ENCODE measurements at places on chromosomes 12 and 14.

DNA sequence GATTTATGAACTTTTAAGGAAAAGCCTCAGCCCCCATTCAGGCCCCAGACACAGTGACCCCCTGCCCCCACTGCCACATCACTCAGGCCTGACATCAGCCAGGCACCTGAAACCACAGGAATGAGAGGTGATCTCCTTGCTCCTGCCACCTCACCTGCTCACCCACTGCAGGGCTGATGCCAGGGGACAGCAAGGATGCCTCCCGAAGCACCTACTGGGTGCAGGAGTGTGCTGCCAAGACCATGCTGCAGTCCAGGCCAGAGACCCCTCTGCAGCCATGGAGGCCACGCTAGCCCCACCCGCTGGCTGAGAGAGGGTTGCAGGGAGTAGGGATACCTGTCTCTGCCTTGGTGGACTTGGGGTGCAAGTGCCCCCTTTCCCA, 18.6 kb upstream of the KRT7 start:
- peak overlapping the region; percentile 60 for H3K27ac ChIP-seq
- no peak for DNase-seq
- H3K27me3 ChIP-seq, result no peaks in the 10 kb centered on the region
- H3K36me3 ChIP-seq, result no peaks in the 10 kb centered on the region
- no peak overlapping the region for H3K4me3 ChIP-seq
- peaks cover 48% of the 10 kb centered on the region for H3K4me1 ChIP-seq

DNA sequence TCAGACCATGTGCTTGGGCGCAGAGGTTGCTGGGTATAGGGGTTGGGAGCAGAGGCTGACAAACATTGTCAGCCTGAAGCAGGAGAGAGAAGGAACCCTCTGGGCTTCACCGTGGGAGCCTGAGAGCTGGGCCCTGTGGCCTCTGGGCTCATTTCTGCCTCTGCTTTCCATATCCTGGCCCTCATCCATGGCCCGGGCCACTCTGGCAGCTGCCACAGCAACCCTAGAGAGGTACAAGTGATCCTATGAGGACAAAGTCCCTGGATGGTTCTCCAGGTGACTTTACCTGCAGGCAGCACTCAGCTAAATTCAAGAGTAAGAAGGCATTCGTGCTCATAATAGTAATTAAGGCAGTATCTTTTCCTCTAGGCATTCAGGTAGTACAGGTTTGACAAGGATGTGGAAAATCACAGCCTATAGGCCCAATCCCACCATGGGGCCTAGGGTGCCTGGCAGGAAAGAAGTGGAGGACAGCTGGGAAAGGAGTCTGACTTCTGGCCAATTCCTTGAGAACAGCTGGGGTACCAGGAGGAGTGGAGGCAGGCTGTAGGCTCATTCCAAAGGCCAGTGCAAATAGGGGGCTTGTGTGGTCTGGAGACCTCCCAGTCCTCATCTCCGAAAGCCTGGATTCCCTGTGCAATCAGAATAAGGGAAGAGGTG, 3.6 kb upstream of the TTC7B start:
- H3K27ac ChIP-seq, result peak overlapping the region; percentile 27
- H3K4me1 ChIP-seq, result peaks cover 12% of the 10 kb centered on the region
- H3K4me3 ChIP-seq, result no peak overlapping the region
- no peaks in the 10 kb centered on the region for H3K27me3 ChIP-seq
- H3K36me3 ChIP-seq, result no peaks in the 10 kb centered on the region

DNA sequence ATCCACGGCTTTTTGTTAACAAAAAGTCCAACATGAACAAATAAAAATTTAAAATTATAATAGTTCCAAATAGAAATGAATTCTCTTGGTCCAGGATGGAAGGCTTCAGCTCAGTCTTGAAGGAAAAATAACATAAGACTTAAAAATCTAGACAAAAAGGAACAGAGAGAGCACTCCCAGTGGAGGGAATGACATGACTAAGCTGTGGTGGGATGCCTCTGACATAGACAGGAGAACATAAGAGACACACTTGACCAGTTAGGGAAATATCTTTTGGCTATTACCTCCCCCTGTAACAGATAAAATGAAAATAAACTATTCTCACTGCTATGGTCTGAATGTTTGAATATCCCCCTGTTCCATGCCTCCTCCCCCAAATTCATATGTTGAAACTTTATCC, 106.8 kb downstream of the BBS10 start:
- H3K27ac ChIP-seq, result no peak overlapping the region
- DNase-seq, result no peak
- H3K27me3 ChIP-seq, result no peaks in the 10 kb centered on the region
- no peaks in the 10 kb centered on the region for H3K36me3 ChIP-seq
- no peak overlapping the region for H3K4me3 ChIP-seq
- H3K4me1 ChIP-seq, result peaks cover 8% of the 10 kb centered on the region

GRCh38 chr12:106759526-106760183, 14.8 kb upstream of the RIC8B start:
- H3K36me3 ChIP-seq, result no peaks in the 10 kb centered on the region
- no peak overlapping the region for H3K4me3 ChIP-seq
- H3K27me3 ChIP-seq, result no peaks in the 10 kb centered on the region

DNA sequence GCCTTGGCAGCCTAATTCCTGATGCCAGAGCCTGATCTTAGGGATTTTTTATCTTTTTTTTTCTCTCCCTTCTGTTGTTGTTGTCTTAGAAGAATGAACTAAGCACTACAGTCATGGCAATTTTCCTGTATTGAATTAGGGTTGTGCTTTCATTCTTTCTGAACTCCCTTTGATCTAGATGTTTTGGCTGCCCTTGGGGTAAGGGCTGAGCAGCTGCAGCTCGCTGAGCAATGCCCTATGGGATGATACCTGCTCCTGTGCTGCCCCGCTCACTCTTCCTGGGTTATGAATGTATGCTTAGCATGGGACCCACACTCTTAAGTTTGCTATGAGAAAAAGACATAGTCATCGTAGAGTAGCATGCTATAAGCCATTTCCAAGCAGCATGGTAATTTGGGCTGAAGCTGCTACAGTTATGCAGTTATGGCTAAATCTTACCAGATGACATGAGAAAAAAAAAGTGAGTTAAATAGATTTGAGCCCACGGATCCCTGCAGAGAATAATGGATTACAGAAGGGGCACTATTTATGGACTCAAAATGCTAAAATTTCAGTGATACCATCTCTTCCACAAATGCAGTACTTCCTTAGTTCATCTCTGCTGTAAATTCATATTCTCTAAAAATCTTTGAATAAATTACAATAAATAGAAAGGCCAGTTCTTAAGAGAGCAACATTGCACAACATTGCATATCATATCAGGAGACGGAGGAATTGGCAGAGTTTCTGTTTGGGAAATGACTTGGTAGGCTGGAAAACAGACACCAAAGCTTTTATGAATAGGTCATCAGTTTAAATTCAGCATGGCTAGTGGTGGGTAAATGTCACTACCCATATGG, 79.2 kb upstream of the PTHLH start:
- no peaks in the 10 kb centered on the region for H3K4me1 ChIP-seq
- H3K36me3 ChIP-seq, result no peaks in the 10 kb centered on the region
- no peaks in the 10 kb centered on the region for H3K27me3 ChIP-seq
- no peak overlapping the region for H3K4me3 ChIP-seq
- no peak overlapping the region for H3K27ac ChIP-seq
- no peak for DNase-seq

DNA sequence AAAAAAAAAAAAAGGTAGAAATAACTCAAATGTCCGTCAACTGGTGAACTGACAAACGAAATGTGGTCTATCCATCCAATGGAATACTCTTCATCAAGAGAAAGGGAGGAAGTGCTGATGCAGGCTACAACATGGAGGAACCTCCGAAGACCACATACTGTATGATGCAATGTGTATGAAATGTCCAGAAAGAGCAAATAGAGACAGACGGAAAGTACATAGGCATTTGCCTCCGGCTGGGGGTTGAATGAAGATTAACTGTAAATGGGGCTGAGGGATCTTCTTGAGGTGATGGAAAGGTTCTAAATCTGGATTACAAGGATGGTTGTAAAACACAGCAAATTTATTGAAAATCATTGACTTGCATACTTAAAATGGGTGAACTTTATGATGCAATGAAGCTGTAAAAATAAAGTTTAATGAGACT, 35.4 kb downstream of the DLK1 start:
- H3K27me3 ChIP-seq, result no peaks in the 10 kb centered on the region
- no peaks in the 10 kb centered on the region for H3K36me3 ChIP-seq
- no peak overlapping the region for H3K4me3 ChIP-seq

GRCh38 chr12:127607146-127607725, 659.7 kb upstream of the TMEM132C start:
- H3K4me1 ChIP-seq, result no peaks in the 10 kb centered on the region
- no peak for DNase-seq

DNA sequence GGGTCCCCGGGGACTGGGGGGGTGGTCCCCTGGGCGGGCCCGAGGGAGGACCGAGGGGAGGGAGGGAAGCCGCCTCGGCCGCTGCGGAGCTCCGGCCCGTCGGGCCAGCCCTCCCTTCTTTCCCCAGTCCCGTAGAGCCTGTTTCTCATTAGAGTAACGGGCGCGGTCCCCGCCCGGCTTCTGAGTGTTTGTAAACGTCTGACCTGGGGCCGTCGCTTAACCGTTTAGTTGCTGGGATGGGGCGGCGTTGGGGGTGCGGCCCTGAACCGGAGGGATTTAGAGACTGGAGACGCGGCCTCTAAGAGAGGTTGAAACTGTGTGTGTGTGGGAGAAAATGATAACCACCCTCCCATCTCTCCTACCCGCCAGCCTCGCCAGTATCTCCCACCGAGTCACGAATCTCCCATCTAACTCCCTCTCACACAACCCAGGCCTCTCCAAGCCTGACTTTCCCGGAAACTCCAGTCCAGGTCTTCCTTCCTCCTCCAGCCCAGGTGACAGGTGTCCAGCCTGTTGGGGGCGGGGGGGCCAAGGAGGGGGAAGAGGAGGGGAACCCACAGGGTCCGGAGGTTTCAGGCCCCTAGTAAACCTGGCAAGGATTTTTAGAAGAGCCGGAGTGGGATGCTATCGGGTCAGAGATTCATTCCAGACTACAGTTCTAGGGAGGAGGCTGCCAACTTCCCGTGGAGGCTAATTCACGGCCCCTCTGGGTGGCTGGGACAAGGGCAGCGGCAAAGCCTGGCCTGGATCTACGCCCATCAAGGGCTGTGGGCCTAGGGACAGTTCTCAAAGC, 1.1 kb upstream of the NFATC4 start:
- no peaks in the 10 kb centered on the region for H3K27me3 ChIP-seq
- H3K36me3 ChIP-seq, result no peaks in the 10 kb centered on the region
- H3K4me3 ChIP-seq, result peak overlapping the region; percentile 67
- peaks cover 4% of the 10 kb centered on the region for H3K4me1 ChIP-seq

GRCh38 chr12:130086248-130086647, 76.0 kb upstream of the FZD10 start:
- H3K36me3 ChIP-seq, result no peaks in the 10 kb centered on the region
- no peak overlapping the region for H3K4me3 ChIP-seq
- H3K4me1 ChIP-seq, result no peaks in the 10 kb centered on the region
- H3K27ac ChIP-seq, result no peak overlapping the region
- DNase-seq, result no peak

- H3K27ac ChIP-seq, result no peak overlapping the region
- no peak for DNase-seq
- no peaks in the 10 kb centered on the region for H3K27me3 ChIP-seq
- no peaks in the 10 kb centered on the region for H3K4me1 ChIP-seq
Observed at GRCh38 chr12:72081777-72082176, 143.1 kb downstream of the TPH2 start.

DNA sequence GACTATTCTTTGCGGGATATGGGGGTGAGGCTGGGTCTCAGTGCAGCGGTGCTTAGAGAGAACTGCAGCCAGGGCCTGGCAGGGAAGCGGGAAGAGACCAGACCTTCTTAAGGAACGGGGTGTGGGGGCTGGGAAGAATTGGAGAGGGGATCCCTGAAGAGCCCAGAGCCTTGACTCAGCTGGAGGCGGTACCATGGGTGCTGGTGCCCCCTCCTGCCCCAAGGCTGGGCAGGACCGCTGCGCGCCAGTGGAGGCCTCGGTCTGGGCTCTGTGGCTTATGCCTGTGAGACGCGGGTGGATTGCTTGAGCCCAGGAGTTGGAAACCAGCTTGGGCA, 1.3 kb upstream of the RNU7-1 start:
- H3K36me3 ChIP-seq, result peaks cover 4% of the 10 kb centered on the region
- H3K27ac ChIP-seq, result peak overlapping the region; percentile 99
- peaks cover 23% of the 10 kb centered on the region for H3K4me1 ChIP-seq

- no peak for DNase-seq
- H3K27ac ChIP-seq, result no peak overlapping the region
- H3K27me3 ChIP-seq, result no peaks in the 10 kb centered on the region
- no peaks in the 10 kb centered on the region for H3K4me1 ChIP-seq
- 0 out of 2 replicates have a peak, but pooled peaks cover 1% of the 10 kb centered on the region for H3K36me3 ChIP-seq
Observed at GRCh38 chr12:3123729-3124128, 46.5 kb downstream of the TSPAN9 start.

DNA sequence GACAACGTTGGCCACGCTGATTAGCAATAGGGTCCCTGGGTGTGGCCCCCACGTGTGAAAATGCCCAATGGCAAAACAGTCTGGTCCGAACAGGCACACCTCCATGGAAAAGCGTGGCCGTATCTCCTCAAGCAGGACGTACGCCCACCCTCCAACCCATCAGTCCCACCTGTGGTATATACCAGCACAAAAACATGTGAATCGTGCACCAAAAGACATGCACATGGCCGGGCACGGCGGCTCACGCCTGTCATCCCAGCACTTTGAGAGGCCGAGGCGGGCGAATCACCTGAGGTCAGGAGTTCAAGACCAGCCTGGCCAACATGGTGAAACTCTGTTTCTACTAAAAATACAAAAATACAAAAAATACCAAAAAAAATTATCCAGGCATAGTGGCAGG, 14.9 kb upstream of the SFSWAP start:
- DNase-seq, result no peak
- no peaks in the 10 kb centered on the region for H3K27me3 ChIP-seq
- H3K4me3 ChIP-seq, result no peak overlapping the region
- no peaks in the 10 kb centered on the region for H3K36me3 ChIP-seq

DNA sequence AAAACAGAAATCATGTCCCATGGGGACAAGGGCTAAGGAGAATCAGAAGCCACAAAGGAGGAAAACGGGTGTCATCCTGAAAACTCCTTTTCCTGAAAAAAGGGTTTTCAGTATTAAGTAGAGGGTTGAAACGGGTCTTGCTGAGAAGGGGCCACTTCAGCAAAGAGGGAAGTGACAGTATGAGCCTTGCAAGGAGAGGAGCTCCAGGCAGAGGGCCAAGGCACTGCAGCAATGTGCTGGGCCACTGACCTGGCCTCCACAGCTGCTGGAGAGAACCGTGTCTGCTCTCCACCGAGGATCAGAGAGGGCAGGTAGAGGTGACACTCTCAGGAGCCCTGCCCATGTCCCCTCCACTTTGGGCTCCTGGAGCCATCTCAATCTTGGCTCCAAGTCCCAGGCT, 103.3 kb downstream of the NCOR2 start:
- DNase-seq, result no peak
- peaks cover 9% of the 10 kb centered on the region for H3K36me3 ChIP-seq
- peak overlapping the region; percentile 43 for H3K27ac ChIP-seq

DNA sequence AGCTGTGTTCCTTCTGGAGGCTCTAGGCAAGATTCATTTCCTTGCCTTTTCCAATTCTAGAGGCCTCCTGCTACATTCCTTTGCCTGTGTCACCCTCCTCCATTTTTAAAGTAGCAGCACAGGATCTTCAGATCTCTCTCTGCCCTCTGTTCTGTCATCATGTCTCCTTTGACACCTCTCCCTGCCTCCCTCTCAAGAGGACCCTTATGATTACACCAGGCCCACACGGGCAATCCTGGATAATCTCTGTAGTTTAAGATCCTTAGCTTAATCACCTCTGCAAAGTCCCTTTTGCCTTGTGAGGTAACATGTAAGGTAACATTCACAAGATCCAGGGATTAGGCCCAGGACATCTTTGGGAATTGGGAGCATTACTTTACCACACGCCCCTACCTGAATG, 155.2 kb downstream of the SYNE2 start:
- H3K4me3 ChIP-seq, result no peak overlapping the region
- no peaks in the 10 kb centered on the region for H3K27me3 ChIP-seq
- no peaks in the 10 kb centered on the region for H3K36me3 ChIP-seq
- H3K4me1 ChIP-seq, result 0 out of 2 replicates have a peak, but pooled peaks cover 4% of the 10 kb centered on the region
- H3K27ac ChIP-seq, result no peak overlapping the region
- no peak for DNase-seq

All from Caco-2 (cell line).